ENCODE measurements at places on chromosomes 16 and 17.

- DNase-seq = no peak
- H3K4me1 ChIP-seq = peaks cover 7% of the 10 kb centered on the region
- no peaks in the 10 kb centered on the region for H3K36me3 ChIP-seq
- peaks cover 36% of the 10 kb centered on the region for H3K27me3 ChIP-seq
Observed at GRCh38 chr16:90083139-90083538, 6.0 kb upstream of the PRDM7 start.

GRCh38 chr16:49842972-49843371 lies 12.9 kb downstream of the ZNF423 start:
- H3K27me3 ChIP-seq = no peaks in the 10 kb centered on the region
- H3K27ac ChIP-seq = no peak overlapping the region
- no peaks in the 10 kb centered on the region for H3K36me3 ChIP-seq
- no peak overlapping the region for H3K4me3 ChIP-seq
- DNase-seq = no peak
- peaks cover 5% of the 10 kb centered on the region for H3K4me1 ChIP-seq

DNA sequence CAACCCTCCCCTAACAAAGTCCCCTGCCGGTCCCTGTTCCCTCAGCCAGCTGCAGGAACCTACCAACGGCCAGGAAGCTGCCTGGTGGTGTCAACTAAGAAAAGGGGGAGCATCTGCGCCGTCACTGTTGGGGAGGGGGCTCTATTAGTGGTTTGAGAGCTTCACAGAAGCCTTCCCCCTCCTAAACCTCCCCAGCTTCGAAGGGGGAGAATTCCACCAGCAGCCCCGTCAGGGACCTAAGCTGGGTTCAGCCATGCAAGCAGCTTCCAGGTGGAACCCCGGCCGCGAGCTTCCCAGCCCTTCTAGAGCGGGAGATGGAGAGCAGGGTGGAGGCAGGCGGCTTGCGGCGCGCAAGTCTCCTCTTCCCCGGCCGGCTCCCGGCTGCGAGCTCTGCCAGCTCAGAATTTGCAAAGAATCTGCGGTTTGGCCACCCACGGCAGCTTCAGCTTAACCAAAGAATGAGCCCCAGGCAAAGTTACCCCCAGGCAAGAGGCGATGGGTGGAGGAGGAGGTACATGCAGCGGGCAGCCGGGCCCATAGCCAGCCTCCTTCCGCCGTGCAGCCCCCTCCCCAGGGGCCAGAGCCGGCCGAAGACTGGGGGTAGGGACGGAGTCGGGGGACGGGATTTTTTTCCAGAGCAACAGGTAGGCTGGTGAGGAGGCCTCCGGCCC lies 33.7 kb downstream of the DDX19A start:
- peak overlapping the region; percentile 96 for H3K27ac ChIP-seq
- H3K4me3 ChIP-seq = peak overlapping the region; percentile 85
- H3K4me1 ChIP-seq = peaks cover 11% of the 10 kb centered on the region
- peak; percentile 57 for DNase-seq

- H3K4me3 ChIP-seq = no peak overlapping the region
- H3K27ac ChIP-seq = no peak overlapping the region
- no peaks in the 10 kb centered on the region for H3K36me3 ChIP-seq
- DNase-seq = no peak
- H3K27me3 ChIP-seq = peaks cover 38% of the 10 kb centered on the region
Observed at GRCh38 chr16:50884066-50884860, 142.4 kb downstream of the CYLD start.

DNA sequence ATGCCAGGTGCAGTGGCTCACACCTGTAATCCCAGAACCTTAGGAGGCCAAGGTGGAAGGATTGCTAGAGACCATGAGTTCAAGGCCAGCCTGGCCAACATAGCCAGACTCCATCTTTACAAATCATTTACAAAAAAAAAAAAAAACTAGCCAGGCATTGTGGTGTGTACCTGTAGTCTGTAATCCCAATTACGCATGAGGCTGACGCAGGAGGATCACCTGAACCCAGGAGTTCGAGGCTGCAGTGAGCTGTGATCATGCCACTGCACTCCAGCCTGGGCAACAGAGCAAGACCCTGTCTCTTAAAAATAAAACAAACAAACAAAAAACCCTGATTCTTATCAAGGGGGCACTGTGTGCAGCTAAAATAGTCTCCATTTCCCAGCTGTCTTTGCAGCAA lies 16.8 kb upstream of the HAP1 start:
- no peak overlapping the region for H3K27ac ChIP-seq
- H3K4me3 ChIP-seq = no peak overlapping the region
- no peak for DNase-seq
- H3K4me1 ChIP-seq = no peaks in the 10 kb centered on the region
- peaks cover 3% of the 10 kb centered on the region for H3K36me3 ChIP-seq
- no peaks in the 10 kb centered on the region for H3K27me3 ChIP-seq

GRCh38 chr17:68344701-68345136 lies 53.4 kb downstream of the ARSG start:
- H3K27ac ChIP-seq = no peak overlapping the region
- no peaks in the 10 kb centered on the region for H3K27me3 ChIP-seq

DNA sequence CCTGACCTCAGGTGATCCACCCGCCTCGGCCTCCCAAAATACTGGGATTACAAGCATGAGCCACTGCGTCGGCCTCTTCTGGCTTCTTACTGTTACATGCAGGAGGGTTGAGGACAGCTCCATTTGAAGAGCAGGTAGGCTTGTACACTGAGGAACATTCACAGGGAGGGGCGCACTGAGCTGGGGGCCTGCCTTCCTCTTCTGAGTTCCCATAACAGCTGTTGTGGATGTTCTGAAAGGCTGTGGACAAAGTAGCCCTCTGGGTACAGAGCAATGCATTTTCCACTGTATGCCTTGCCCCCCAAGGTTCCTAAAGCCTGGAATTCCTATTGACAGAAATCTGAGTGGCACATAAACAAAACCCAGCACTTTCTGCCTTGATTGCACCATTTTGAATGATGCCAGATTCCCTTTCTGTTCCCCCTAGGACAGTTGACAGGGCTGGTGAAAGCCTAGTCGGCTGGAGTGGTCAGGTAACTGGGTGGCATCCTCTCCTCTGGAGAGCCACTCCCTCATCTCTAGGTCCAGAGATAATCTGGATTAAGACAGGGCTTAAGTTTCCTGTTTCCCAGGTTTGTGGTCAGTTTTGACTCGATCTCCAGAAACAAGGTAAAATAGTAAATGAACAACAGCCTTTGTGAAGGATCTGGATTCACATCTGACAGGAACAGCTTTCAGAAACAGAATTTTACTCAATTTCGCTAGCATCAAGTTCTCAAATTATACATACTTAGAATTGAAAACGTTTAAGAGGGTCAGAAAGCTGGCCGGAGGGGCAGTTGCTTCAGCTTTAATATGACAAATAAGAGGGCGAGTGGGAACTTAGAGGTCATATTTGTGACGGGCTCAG lies 1.3 kb upstream of the CDK5R1 start:
- no peak for DNase-seq
- peak overlapping the region; percentile 41 for H3K27ac ChIP-seq
- H3K36me3 ChIP-seq = peaks cover 12% of the 10 kb centered on the region

DNA sequence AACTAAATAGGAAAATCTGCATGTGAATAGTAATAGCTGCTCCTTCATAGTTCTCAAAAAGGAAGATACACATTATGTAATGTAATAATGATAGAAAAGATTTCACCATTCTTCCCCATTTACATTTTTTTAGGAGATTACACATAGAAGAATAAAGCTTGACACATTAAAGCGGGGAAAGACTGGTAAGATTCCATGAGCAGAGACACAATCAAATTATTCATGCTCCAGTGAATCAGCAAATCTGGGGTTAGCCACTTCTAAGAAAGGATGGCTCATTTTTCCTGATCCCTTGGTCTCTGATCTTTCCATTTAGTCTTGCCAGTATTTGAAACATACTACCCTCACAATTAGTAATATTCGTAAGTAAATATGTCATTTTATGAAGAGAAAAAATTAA lies 81.9 kb downstream of the CA4 start:
- H3K4me1 ChIP-seq = no peaks in the 10 kb centered on the region
- H3K27me3 ChIP-seq = no peaks in the 10 kb centered on the region
- no peak overlapping the region for H3K27ac ChIP-seq
- H3K4me3 ChIP-seq = no peak overlapping the region

GRCh38 chr17:17494870-17495535 lies 1.2 kb downstream of the RASD1 start:
- peaks cover 13% of the 10 kb centered on the region for H3K36me3 ChIP-seq
- H3K4me1 ChIP-seq = peaks cover 19% of the 10 kb centered on the region
- peaks cover 37% of the 10 kb centered on the region for H3K27me3 ChIP-seq
- H3K27ac ChIP-seq = no peak overlapping the region
- no peak for DNase-seq
- peak overlapping the region; percentile 75 for H3K4me3 ChIP-seq
